Regular cardiac myocyte (primary cell): ENCODE measurements at places on chromosomes 12 and 14. TPM values are rescaled to one million over a fixed set of nuclear protein-coding genes. Genes with fewer than 3 reads are reported as not detected.

RD3L gene
- not detected in 2 replicates for total RNA-seq

ANKS1B gene
- total RNA-seq = 0.38 and 11.3 TPM in 2 replicates

COCH gene
- 1.2 and 1.7 TPM in 2 replicates for total RNA-seq

GYS2 gene
- total RNA-seq = not detected in 2 replicates

RDH16 gene
- under 0.01 TPM in 2 replicates for total RNA-seq

PMEL gene
- 1.1 and 1.7 TPM in 2 replicates for total RNA-seq

TMEM132C gene
- total RNA-seq = not detected in 2 replicates

METTL25 gene
- 9.8 and 18.0 TPM in 2 replicates for total RNA-seq

FGD4 gene
- 26.3 and 35.2 TPM in 2 replicates for total RNA-seq

AVPR1A gene
- total RNA-seq = 0.38 and 0.56 TPM in 2 replicates

A2ML1 gene
- under 0.01 TPM in 1 of 2 replicates, not detected in the other for total RNA-seq

SIX6 gene
- total RNA-seq = not detected in 2 replicates

PRKD1 gene
- total RNA-seq = 5.6 and 21.7 TPM in 2 replicates

RNF10 gene
- total RNA-seq = 95.3 and 136 TPM in 2 replicates

SERPINA5 gene
- total RNA-seq = under 0.01 and 0.28 TPM in 2 replicates
